Activated CD4-positive, alpha-beta T cell treated with anti-CD3 and anti-CD28 coated beads, Interleukin-2, amount 50 U/mL, for 4 hours (primary cell): ENCODE measurements at places on chromosomes 12 and 14.

- no peak for DNase-seq
Measured at GRCh38 chr14:65478596-65478995, 66.1 kb downstream of the FUT8 start.

DNA sequence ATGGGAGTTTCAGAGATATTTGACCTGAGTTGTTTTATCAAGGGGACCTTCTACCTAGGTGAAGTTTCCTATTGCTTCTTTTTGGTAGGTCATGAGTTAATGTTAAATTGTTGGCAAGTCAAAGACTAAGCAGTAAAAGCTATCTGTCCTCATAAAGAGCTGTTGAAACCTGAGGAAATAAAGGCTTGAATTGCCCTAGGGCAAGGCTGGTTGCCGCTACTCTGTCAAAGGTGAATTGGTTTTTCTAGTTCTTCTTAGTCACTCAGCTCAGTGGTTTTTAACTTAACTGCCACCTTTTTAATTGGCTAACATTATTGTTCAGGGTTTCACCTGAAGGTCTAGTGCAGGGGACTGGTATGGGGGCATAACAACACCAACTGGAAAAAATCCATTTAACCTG lies 441.6 kb upstream of the FBXO33 start:
- DNase-seq, result no peak

GRCh38 chr12:123671876-123672275 lies 963 bp downstream of the TCTN2 start:
- no peak for DNase-seq

- DNase-seq, result no peak
Measured at GRCh38 chr12:130014485-130014807, 110.6 kb upstream of the TMEM132D start.

DNA sequence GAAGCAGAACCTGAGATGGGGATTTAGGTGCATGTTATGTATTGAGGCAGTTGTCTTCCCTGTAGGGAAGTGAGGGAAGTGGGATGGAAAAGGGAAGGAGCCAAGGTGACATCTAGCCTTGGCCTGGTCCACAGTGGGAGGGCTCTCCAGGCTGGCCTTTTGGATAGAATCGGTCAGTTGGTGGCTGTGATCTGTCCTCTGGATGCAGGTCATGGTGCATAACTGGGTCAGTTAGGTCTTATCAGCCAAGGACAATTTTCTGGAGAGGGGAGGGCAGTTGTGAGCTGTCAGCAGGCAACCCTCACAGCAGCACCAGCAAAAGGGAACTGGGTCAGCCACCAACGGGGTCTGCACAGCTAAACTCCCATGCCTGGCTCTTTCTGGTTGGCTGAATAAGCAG lies 9.6 kb downstream of the SERPINA12 start:
- no peak for DNase-seq

GRCh38 chr12:3202096-3202495 lies 124.9 kb downstream of the TSPAN9 start:
- DNase-seq, result no peak

GRCh38 chr14:100534528-100535286 lies 52.5 kb downstream of the BEGAIN start:
- no peak for DNase-seq

DNA sequence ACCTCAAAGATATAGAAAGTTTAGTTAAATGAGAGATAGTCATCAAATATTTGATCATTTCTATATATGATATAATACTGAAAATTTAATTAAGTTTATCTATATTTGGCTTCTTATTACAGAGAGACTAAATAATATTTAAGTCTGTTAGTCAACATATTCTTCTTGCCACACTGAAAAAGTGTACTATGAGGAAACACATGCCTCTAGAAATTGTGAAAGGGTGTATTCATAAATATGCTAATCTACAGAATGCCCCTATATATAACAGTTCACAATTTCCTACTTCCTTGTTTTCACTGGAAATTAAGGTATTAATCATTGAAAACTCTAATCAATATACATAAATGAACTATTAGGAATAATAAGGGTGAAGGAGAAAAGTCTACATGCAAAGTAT lies 31.4 kb upstream of the ETV6 start:
- DNase-seq, result no peak

GRCh38 chr14:76920331-76921087 lies 94.3 kb downstream of the LRRC74A start:
- no peak for DNase-seq

DNA sequence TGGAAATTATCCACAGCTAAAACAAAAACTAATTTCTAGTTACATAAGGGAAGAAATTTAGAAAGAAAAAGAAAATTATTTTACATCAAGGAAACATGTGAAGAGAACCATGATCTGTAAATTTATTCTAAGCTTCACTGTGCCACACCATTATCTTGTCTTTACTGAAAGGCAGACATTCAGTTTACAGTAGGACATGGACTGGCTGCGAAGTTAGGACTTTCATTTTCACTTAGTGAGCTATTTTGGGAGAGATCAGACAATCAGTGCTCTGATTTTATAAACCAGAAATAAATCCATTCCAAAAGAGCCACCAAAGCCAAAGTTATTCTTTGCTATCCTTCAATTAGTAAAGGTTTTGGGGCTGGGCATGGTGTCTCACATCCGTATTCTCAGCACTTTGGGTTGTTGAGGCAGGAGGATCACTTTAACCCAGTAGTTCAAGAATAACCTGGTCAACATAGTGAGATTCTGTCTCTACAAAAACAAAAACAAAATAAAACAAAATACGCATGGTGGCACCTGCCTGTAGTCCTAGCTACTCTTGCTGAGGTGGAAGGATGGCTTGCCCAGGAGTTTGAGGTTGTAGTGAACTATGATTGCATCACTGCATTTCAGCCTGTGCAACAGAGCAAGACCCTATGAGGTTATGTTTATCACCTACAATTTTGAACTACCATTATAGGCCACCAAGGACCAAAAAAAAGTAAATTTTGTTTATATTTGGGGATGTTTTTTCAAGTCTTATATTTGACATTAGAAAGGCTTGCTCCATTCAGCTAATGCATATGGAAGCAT lies 1084.8 kb upstream of the ATXN7L3B start:
- no peak for DNase-seq

- no peak for DNase-seq
Measured at GRCh38 chr12:100800723-100801122, 6.1 kb downstream of the ANO4 start.

GRCh38 chr12:47876440-47876960 lies 28.3 kb downstream of the VDR start:
- no peak for DNase-seq

DNA sequence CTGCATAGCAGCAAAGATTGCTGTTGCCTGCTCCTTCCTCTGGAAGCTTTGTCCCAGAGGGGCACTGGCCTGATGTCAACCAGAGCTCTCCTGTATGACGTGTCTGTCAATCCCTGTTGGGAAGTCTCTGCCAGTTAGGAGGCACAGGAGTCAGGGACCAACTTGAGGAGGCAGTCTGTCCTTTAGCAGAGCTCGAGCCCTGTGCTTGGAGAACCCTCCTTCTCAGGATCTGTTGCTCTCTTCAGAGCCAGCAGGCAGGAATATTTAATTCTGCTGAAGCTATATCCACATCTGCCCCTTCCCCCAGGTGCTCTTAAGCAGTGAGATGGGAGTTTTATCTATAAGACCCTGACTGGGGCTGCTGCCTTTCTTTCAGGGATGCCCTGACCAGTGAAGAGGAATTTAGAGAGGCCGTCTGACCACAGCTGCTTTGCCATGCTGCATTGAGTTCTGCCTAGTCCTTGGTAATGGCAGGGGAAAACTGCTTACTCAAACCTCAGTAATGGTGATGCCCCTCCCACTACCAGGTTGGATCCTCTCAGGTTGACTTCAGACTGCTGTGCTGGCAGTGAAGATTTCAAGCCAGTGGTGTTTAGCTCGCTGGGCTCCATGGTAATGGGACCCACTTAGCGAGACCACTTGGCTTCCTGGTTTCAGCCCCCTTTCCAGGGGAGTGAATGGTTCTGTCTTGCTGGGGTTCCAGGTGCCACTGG lies 218.6 kb upstream of the SLC38A2 start:
- no peak for DNase-seq

- no peak for DNase-seq
Measured at GRCh38 chr14:23545740-23546365, 5.7 kb downstream of the ZFHX2 start.

- no peak for DNase-seq
Measured at GRCh38 chr12:63802012-63802608, 22.4 kb downstream of the RXYLT1 start.

GRCh38 chr14:20775901-20776300 lies 5.2 kb upstream of the RNASE6 start:
- no peak for DNase-seq

- DNase-seq, result peak; percentile 46
Measured at GRCh38 chr14:65847075-65847847, 434.7 kb downstream of the FUT8 start.

GRCh38 chr12:68416350-68416749 lies 84.2 kb upstream of the MDM1 start:
- DNase-seq, result no peak

- no peak for DNase-seq
Measured at GRCh38 chr12:52508211-52508610, 12.0 kb downstream of the KRT5 start.

DNA sequence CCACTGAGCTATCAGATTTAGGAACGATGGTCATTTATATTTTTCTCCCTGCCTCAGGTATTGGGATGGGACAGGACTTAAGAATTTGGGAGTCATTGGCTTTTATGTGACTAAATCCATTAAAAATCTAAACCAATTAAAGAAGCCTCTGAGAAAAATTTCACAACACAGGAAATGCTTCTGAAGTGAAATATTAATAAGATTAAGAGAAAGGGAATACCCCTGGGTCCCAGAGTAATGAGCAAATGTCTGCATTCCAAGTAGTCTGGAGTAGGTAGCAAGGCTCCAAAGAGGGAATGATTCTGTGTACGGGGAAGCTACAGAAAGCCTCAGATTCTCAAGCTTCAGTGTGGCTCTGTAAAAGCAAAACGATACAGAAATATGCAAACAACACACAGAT lies 707 bp upstream of the MED6 start:
- no peak for DNase-seq

DNA sequence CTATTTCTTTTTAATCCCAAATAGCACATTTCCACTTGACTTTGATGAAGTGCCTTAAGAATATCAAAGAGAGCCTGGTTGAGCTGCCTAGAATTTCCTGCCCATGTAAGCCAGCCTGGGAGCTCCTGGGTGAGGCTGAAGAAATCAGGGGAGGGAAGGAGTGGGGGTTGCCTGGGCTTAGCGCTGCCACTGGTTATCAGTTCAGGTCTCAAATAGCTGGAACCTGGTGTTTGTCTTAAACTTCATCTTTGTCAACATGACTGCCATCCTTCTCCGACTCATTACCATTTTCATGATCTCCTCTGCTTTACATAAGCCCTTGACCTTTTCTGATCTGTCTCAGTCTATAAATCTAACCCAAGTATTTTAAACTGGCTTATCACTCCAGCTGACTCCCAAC lies 151.5 kb downstream of the TTC8 start:
- DNase-seq, result no peak

DNA sequence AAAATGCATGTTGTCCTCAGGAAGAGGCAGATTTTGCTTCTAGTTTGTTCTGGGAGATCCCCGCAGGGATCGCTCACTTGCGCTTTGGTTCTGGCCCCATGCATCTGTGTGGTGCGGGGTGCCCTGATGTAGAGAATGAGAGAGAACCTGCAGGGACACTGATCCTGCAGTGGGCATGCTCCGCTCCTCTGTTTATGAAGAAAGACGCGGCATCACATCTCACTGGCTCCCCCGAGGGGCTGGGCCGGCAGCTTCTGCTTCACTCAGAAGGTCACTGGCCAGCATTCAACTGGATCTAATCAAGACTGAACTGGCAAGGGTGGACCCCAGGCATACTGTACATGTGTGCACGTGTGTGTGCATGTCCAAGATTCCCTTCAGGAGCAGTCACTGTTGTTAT lies 164.2 kb downstream of the CALM1 start:
- no peak for DNase-seq

- no peak for DNase-seq
Measured at GRCh38 chr12:68510397-68510796, 100.3 kb upstream of the RAP1B start.

- no peak for DNase-seq
Measured at GRCh38 chr14:71890541-71890940, 41.7 kb upstream of the RGS6 start.

GRCh38 chr12:5873281-5873919 lies 71.7 kb downstream of the ANO2 start:
- no peak for DNase-seq

DNA sequence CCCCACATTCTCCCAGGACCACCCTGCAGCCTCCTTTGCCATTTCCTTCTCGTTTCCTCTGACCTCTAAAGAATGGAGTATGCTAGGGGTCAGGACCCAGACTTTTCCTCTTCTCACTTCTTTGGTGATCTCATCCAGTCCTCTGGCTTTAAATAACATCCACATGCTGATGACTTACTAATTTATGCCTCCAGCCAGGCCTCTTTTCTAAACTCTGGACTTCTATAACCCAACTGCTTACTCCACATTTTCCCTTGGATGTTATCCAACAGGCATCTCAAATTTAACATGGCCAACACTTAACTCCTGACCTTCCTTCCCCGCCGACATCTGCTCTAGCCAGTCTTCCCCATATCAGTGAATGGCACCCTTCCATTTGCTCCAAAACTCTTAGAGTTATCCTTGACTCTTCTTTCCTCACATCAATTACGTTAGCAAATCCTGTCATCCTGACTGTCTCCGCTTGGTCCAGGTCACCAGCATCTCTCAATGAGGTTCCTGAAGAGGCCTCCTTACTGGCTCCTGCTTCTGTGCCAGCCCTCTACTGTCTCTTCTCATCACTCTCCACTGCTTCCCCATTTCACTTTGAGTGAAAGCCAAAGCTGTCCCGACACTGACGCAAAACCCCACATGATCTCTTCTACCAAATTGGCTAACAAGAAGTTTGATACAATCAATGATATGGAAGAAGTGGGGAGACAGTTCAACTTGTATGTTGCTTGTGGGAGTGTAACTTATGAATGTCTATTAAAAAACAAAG lies 42.7 kb downstream of the TMBIM6 start:
- no peak for DNase-seq

DNA sequence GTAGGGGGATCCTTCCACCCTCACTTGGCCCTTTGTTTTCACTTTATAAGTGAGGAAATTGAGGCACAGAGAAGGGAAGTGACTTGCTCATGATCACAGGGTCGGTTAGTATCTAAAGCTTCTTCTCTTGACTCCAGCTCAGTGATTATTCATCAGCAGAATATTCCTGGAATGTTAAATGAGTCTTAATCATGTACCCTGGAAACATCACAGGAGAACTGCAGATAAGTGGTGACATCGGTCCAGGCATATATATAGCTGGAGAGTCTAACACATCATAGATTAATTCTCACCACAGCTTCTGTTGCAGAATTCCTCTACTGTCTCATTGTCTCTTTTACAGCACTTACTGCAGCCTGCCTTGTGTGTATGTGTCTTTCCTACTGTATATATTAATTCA lies 69.9 kb downstream of the PAH start:
- DNase-seq, result no peak

- DNase-seq, result no peak
Measured at GRCh38 chr12:43094886-43095575, 457.0 kb downstream of the ADAMTS20 start.

GRCh38 chr14:95712398-95712797 lies 1.5 kb downstream of the TCL1A start:
- no peak for DNase-seq

GRCh38 chr12:29796823-29797263 lies 13.1 kb upstream of the TMTC1 start:
- DNase-seq, result no peak
